CD4-positive, alpha-beta T cell treated with Interferon gamma for 1 hour (primary cell): ENCODE measurements at places on chromosomes 3 and 15.

DNA sequence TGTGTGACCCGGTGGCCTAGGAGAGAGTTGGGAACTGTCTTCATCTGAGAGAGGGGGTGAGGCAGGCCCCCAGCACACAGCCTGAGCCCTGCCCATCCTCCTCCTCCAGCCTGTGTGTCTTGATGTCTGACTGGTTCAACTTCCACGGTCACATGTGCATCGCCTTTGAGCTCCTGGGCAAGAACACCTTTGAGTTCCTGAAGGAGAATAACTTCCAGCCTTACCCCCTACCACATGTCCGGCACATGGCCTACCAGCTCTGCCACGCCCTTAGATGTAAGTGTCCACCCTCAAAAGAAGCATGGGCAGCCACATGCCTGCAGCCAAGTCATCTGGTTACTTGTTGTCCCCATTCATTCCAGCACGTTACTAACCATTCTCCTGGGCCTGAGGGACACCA lies 10.1 kb downstream of the CLK3 start:
- no peak for DNase-seq

GRCh38 chr3:33877187-33877586 lies 78.8 kb downstream of the PDCD6IP start:
- DNase-seq = no peak

- DNase-seq = no peak
Measured at GRCh38 chr15:30958219-30958618, 33.2 kb downstream of the MTMR10 start.

DNA sequence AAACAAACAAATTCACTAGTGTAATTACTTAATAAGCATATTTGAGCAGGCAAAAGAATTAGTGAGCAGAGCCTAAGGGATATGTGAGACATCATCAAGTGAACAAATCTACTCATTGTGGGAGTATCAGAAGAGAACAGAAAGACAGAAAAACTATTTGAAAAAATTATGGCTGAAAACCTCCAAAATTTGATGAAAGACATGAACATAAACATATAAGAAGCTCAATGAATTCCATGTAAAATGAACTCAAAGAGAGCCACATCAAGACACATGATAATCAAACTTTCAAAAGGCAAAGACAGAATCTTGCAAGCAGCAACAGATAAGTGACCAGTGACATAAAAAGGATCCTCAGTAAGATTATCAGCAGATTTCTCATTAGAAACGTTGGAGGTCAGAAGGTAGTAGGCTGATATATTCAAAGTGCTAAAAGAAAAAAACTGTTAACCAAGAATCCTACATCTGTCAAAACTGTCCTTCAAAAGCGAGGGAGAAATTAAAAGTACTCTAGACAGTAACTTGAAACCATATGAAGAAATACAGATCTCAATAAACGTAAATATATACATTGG lies 83.0 kb upstream of the UBP1 start:
- no peak for DNase-seq

- DNase-seq = no peak
Measured at GRCh38 chr3:29759411-29760225, 478.7 kb downstream of the RBMS3 start.

- no peak for DNase-seq
Measured at GRCh38 chr3:143252931-143253330, 133.4 kb downstream of the CHST2 start.

DNA sequence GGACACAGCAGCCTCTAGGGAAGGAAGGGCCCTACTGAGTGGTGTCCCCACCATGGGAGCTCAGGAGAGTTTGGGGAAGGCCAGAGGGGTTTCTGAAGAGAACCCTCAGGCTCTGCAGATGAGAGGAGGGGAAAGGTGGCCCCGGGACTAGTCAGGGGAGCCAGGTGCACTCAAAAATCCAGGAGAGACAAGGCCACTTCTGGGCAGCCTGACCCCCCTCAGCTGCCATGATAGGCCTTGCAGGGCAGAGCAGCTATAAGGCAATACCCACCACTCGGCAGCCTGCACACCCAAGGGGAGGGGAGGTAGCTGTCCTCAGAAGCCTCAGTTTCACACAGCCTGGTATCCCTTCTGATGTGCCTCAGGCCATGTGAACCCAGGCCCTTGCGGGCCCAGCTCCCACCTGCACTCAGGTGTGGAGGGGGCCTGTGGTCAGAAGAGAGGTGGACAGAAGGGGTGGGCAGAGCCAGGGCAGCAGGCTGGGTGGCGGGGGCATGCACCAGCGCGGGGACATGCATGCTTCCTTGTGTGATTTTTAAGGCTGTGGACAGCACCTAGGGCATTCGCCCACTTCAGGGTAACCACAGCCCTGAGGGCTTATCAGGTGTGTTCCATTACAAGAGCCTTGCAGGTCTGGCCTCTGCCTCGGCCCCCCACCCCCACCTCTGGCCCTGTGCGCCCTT lies 34.6 kb downstream of the SRPRB start:
- DNase-seq = no peak

GRCh38 chr3:64625381-64625780 lies 62.4 kb downstream of the ADAMTS9 start:
- no peak for DNase-seq
